ENCODE measurements at places on chromosomes 1 and 21. TPM values are rescaled to one million over a fixed set of nuclear protein-coding genes. Genes with fewer than 3 reads are reported as not detected.

The CRABP2 gene
- total RNA-seq: 1.9 TPM

The SYCP1 gene
- not detected for total RNA-seq

The OR2L8 gene
- 0.29 TPM for total RNA-seq

The MTFR1L gene
- total RNA-seq: 26.7 TPM

The LCE1B gene
- total RNA-seq: not detected

The CFAP57 gene
- total RNA-seq: not detected

The UBL4B gene
- total RNA-seq: not detected

The TMEM9 gene
- total RNA-seq: 13.6 TPM

The F13B gene
- total RNA-seq: not detected

The MMP23B gene
- total RNA-seq: 1.7 TPM

The RIPPLY3 gene
- total RNA-seq: not detected

The PGLYRP4 gene
- total RNA-seq: not detected

The PBX1 gene
- total RNA-seq: not detected

The CDK18 gene
- total RNA-seq: 4.5 TPM

The AURKAIP1 gene
- total RNA-seq: 120 TPM

The LCE2C gene
- not detected for total RNA-seq

The CFAP107 gene
- total RNA-seq: not detected

The SIK1 gene
- total RNA-seq: 31.5 TPM

The OLIG2 gene
- total RNA-seq: not detected

The CR1 gene
- total RNA-seq: 0.16 TPM

The FMO4 gene
- 1.5 TPM for total RNA-seq

The SERTAD4 gene
- total RNA-seq: not detected

Measured in activated CD8-positive, alpha-beta T cell treated with anti-CD3 and anti-CD28 coated beads, Interleukin-2, amount 10 ng/mL, durations not matched to agents 7 days and 5 days (primary cell).